ENCODE measurements at places on chromosomes 6 and 20.
A peak's percentile ranks its signal among the peaks of the same experiment; 100 is the strongest.

- no peak for DNase-seq
These were observed 129.9 kb downstream of the EYA2 start for GRCh38 chr20:47024461-47024937.

GRCh38 chr6:155067956-155068615 is 73.0 kb downstream of the TIAM2 start:
- no peak for DNase-seq

GRCh38 chr6:89347825-89348224 is 4.7 kb downstream of the UBE2J1 start:
- peak; percentile 39 for DNase-seq

DNA sequence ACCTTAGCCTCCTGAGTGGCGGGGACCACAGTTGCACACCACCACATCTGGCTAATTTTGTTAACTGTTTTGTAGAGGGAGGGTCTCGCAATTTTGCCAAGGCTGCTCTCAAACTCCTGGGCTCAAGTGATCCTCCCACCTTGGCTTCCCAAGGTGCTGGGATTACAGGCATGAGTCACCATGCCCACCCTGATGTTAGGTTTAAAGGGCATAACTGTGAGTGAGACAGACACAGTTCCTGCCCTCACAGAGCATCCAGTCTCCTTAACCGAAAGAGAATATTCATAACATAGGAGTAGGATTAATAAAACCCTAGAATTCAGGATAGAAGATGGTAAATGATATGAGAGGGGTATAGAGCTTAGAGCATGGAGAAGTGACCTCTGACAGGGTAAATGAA is 3.1 kb upstream of the SPATA2 start:
- no peak for DNase-seq

GRCh38 chr6:109222848-109223247 is 127.5 kb downstream of the CEP57L1 start:
- no peak for DNase-seq

DNA sequence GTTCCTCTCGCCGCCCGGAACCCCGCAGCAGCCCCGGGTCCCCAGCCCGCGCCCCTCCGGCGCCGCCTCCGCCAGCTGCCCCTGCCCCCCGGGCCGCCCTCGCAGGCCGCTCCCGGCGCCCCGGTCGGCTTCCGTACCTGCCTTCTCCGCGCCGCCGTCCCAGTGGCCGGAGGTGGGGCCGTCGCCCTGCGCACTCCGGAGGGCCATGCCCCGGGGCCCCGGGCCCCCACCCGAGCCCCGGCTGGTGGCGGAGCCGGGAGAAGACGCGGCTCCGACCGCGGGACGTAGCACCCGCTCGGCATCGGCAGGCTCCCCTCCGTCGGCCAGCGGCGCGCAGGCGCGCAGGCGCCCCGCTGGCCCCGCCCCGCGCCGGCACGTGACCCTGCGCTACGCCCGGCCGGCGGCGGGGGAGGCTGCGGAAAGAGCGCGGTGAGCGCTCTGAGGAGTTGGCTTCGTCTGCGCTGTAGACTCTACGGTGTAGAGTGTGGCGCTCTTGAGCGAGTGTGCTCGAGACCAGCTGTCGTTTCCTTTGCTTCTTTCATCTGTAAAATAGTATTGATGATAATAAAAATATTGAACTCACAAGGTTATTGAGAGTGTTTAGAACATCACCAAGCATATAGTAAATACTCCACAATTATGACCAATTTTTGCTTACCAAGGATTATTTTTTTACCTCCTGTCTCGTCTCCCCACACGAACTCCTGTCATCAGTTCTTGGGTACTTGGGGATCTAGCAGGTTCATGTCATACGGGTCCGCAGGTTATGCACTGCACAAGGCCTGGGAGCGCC is at the start of gene TBC1D20:
Gene TBC1D20 (minus strand): TSS at position 335 of the 793 bp plus-strand sequence. CDS start 128 bp downstream, at position 207.
- peak; percentile 91 for DNase-seq

- no peak for DNase-seq
These were observed 597.5 kb upstream of the JAG1 start for GRCh38 chr20:11271319-11271718.

GRCh38 chr6:154606457-154606856 is 96.0 kb upstream of the CNKSR3 start:
- DNase-seq: no peak

GRCh38 chr6:16333580-16333979 is 95.2 kb downstream of the GMPR start:
- no peak for DNase-seq

DNA sequence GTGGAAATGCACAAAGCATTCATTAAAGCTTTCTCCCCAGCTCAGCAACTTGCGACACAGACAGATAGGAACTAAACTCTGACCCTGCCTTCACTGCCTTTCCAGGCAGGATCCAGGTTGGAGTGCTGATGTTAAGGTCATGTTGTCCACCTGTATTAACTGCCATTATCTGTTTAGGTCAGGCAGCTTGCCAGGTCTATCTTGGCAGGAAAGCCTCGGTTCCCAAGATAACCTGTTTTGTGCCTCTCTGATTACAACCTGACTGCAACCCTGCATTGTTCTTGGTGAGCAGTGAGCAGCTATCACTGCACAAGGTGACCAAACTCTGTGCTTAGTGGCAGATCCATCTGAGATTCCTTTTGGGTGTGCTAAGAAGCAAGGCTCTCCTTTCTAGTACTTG is 23.2 kb upstream of the ELOVL2 start:
- DNase-seq: no peak

GRCh38 chr6:135657207-135657606 is 159.7 kb upstream of the AHI1 start:
- DNase-seq: no peak

DNA sequence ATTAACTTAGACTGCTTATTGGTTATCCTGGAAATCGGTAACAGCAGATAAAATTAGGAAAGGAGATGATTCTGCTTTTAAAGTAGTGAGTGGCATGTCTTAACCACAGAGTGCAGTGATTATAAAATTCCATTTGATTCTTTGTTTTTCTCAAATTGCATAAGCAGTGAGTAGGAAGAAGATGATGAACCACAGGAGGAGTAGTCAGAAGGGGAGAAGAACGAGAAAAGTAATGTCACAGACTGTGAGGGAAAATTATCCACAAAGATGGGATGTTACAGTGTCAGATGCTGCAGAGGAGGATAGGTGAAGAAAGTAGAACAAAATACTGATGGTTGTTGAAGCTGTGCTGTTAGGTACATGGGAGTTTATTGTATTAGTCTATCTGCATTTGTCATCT is 63.0 kb downstream of the ITCH start:
- DNase-seq: no peak

GRCh38 chr6:167153521-167153959 is 4.2 kb downstream of the GPR31 start:
- DNase-seq: no peak

Measured in heart left ventricle (tissue), 16 donors.